ENCODE measurements at places on chromosomes 6 and 20.

GRCh38 chr20:56004611-56005388, 519 bp downstream of the CBLN4 start:
- DNase-seq, result no peak

DNA sequence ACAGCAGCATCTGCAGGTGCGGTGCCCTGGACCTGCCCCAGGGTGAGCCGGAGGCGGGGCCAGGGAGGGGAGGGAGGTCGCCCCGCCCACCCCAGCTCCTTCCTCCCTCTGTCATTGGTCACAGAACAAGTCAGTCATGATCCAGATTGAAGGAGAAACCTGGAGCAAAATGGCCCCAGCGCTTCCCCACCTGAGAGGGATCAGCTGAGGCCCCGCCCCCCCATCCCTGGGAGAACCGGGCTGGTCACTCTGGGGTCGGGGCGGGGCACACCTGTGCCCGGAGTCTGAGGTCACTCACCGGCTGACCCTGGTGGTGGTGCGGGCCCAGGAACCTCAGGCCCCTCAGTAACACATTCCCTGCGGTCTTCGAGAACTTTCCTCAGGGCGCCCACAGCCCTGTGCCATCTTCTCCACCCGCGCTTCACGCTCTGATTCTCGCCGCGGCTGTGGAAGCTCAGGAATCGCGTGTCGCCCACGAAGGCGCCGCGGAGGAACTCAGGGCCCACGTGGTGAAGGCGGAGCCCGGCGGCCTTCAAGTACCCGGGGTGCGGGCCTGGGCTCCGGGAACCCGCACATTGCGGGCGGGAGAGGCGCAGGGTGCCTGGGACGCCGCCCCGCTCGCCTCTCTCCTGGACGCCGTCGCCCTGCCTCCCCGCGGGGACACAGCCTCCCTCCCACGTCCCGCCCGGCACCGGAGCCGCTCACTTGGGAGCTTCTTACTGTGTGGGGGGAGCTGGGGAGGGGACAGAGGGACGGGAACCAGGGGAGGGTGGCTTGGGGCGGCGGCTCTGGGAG, 36.4 kb upstream of the HLA-C start:
- DNase-seq, result no peak

DNA sequence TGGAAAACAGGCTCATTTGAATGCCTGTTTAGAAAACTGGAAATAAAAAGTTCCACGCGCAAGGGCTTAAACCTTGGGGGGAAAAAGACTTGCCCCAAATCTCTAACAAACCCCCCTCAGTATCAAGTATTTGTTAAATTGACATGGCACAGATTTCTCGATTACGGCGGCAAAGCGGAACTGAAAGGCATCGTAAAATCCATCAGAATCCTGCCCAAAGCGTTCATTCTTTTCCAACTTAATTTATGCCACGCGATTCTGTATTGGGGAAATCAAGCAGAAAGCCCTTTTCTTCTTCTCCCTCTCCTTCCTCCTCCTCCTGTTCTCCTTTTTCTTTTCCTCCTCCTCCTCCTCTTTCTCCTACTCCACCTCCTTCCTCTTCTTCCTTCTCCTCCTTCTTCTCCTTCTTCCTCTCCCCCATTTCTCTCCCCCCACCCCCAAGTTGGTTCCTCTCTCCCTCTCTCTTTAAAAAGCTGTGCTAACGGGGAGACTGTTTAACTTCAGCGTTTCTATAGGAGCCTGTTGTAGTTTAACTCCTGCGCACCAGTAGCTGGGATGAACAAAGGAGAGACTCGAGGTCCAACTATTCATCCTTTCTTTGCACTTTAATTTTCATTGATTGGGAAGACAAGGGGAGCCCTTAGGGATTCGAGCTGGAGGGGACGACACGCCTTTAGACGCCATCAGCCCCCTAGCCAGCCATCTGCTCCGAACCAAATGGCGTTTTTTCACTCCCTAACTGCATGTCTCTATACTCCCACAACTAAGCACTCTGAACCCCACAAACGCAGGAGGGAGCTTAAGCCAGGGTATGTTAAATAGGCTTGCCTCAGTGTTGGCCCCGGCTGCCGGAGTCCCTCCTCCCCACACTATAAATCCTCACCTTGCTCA, 2.7 kb upstream of the DLL1 start:
- no peak for DNase-seq

- DNase-seq, result no peak
These were observed 12.4 kb upstream of the GMEB2 start for GRCh38 chr20:63639093-63639975.

- DNase-seq, result no peak
These were observed 42.7 kb upstream of the MYL9 start for GRCh38 chr20:36498386-36499179.

DNA sequence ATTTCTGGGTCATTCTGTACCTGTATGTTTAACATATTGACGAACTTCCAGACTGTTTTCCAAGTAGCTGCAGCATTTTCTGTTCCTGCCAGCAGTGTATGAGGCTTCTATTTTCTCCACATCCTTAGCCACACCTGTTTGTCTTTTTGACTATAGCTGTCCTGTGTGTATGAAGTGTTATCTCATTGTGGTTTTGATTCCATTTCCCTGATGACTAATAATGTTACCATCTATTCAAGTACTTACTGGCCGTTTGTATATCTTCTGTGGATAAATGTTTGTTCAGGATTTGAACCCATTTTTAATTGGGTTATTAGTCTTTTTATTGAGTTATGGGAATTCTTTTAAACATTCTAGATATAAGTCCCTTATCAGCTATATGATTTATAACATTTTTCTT, 95.2 kb downstream of the JAG1 start:
- no peak for DNase-seq

DNA sequence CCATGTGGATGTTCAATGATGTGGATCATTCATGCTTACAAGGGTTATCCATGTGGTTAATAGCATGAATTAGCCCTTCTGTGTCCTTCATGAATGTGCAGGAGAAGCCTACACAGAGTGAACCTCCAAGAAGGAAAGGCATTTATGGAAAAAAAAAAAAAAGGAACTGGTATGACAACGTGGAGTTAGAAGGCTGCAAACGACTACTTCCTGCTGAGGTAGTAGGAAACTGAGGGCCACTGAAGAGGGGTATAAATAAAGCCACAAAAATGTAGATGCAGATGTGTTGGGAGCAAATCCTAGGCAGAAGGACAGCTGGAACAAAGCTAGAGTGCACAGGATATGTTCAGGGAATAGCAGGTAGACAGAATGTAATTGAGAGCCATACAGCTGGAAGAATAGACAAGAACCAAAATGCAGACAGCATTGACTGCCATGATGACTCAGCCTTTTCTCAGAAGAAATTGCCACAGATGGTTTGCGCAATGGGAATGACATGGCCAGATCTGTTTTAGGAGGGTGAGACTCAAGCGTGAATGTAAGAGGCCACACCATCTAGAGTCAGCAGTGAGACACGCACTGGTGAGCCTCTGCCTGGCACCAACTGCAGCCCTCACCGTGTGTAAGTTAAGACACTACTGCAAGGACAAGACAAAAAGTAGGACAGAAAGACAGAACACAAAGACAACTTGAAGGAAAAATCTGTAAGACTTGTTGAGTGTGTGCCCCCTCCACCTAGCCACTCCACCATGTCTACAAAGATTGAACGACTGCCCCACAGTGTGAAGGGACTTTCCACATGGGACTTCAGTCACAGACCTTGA, 79.8 kb downstream of the KIF13A start:
- DNase-seq, result no peak

- DNase-seq, result no peak
These were observed 46.0 kb upstream of the TASP1 start for GRCh38 chr20:13684566-13685222.

GRCh38 chr6:10759312-10759839, 11.8 kb downstream of the TMEM14B start:
- DNase-seq, result no peak

GRCh38 chr6:110543106-110543505, 66.7 kb upstream of the SLC22A16 start:
- no peak for DNase-seq

GRCh38 chr20:37726971-37727956, 33.4 kb downstream of the CTNNBL1 start:
- DNase-seq, result no peak

GRCh38 chr20:8057871-8058270, 38.3 kb upstream of the TMX4 start:
- no peak for DNase-seq

- DNase-seq, result no peak
These were observed 15.4 kb upstream of the PAQR8 start for GRCh38 chr6:52346503-52346902.

GRCh38 chr6:3608159-3608558, 143.4 kb downstream of the PXDC1 start:
- DNase-seq, result no peak

DNA sequence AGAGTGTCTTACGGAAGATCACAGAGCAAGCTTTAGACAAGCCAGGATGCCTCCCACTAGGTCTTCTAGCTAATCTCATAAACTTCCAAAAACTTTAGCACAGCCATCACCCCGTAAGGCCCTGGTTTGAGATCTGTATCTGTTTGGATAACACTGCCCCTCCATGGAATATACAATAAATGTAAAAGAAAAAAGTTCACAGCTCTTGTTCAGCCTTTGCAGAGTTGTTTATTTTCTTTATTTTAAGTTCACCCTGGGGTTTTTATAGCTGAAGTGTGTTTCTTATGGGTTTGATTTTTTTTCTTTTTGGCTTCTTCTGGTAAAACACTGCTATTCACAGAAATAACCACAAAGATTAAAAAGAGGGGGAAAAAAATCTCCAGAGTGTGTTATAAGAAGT, 125.6 kb downstream of the EYA2 start:
- no peak for DNase-seq

GRCh38 chr6:108452711-108453195, 108.0 kb upstream of the FOXO3 start:
- no peak for DNase-seq

DNA sequence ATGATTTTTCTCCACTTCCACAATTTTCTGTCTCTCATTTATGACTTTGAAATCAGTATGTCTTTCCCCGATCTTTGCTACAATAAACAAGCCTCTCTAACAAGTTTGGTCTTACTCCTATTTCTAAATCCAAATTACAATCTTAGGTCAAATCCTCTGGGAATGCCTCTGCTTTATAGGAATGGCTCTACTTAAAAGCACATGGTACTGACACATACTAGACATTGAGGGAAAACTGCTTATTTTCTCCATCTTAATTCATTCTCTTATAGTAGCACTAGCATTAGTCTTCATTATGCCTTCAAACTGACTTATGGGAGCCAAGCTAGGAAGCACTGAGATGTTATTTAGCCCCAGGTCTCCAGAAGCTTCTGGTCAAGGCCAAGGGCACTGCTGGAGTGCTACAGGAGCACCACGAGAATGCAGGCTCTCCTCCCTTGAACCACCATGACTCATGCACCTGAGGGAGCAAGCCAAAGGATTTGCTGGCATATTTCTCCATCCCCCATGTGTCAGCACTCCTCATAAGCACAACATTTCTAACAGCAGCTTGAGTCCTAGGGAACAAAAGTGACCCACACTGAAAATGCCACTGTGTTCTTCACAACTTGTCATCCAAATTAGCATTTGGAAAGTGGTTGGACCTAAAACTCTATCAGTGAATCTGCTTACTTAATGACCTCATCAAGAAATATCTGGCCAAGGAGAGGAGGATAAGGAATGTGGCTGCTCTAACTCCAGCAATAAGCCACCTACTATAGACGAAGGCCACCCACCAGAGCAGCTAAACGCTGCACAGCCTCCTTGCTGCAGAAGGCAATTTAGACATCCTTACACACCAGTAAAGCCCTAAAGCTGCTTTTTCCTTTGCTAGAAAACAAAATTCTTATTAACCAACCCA, 156.8 kb upstream of the KCNQ5 start:
- DNase-seq, result no peak

- no peak for DNase-seq
These were observed 3.2 kb downstream of the HRH3 start for GRCh38 chr20:62216636-62217566.

- DNase-seq, result no peak
These were observed 184.2 kb downstream of the ARID1B start for GRCh38 chr6:156961282-156961892.

- DNase-seq, result no peak
These were observed 96.9 kb upstream of the NT5E start for GRCh38 chr6:85353012-85353411.

- DNase-seq, result no peak
These were observed 21.7 kb upstream of the FYN start for GRCh38 chr6:111894951-111895350.

DNA sequence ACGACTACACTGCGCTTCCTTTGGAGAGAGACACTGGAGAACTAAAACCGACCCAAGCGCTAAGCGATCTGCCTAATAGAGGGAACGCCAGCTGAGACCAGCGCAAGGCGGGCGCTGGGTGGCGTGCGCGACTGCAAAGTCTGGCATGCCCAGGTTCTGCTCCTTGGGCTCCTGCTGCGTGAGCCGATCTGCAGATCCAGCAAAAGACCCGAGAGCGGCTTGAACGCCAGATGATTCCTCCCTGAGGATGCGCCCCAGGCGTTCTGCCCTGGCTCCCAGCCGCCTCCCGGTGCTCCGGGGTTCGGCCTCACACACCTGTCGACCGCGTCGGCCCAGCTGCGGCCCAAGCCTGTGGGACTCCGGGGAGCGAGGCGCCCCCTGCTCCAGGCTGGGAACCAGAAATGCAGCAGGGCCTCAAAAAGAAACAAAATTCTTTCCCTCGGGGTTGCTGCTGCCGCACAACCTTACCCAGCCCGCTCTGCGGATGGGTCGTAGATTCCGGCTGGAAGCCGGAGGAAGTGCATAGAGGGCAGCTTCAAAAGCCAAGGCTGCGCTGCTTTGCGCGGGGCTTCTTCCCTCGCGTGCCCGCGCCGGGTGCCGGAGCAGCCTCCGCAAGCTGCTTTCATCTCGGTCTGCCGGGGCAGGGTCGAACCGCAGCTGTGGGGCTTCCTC, 17.9 kb upstream of the PRDM13 start:
- DNase-seq, result peak; percentile 77

GRCh38 chr6:79949233-79949632, 1.9 kb upstream of the ELOVL4 start:
- peak; percentile 34 for DNase-seq

DNA sequence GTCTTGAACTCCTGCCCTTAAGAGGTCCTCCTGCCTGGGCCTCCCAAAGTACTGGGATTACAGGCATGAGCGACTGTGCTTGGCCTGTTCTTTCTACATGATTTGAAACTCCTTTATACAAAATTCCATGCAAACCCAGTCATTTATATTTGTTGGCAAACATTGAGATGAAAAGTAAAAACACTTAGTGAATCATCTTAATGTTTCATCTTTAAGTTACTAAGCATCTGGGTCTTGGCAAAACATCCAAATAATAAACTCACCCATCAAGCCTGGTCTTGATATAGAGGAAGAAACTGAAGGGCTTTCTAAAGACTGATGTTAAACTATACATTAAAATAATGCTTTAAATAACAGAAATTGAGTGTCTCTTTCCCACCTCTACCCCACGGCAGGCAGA, 95.1 kb downstream of the FUT9 start:
- DNase-seq, result no peak

DNA sequence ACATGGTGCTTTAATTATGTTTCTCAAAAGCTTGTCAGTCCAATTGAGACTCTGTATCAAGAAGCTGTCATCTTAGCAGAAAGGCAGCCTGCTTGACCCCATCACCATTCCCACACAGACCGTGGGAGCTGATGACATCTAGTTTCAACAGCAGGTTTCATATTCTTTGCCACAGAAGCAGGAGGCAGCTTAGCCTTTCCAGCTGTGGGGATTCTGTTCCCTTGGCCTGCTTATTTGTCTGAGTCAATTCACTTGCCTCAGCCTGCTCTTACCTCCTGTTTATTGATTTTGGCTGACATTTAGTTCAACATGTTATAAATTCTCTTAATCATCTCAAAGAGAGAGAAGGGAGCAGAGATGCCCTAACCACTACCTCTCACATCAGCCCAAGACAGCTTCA, 527.7 kb downstream of the ADGRB3 start:
- no peak for DNase-seq

- no peak for DNase-seq
These were observed 887.1 kb downstream of the TFAP2A start for GRCh38 chr6:9527679-9528286.

GRCh38 chr6:157842212-157842611, 19.2 kb downstream of the SNX9 start:
- no peak for DNase-seq
